ENCODE measurements at places on chromosomes 7 and 10.

- no peak for DNase-seq
Observed at GRCh38 chr7:16055263-16055976, 365.9 kb downstream of the CRPPA start.

DNA sequence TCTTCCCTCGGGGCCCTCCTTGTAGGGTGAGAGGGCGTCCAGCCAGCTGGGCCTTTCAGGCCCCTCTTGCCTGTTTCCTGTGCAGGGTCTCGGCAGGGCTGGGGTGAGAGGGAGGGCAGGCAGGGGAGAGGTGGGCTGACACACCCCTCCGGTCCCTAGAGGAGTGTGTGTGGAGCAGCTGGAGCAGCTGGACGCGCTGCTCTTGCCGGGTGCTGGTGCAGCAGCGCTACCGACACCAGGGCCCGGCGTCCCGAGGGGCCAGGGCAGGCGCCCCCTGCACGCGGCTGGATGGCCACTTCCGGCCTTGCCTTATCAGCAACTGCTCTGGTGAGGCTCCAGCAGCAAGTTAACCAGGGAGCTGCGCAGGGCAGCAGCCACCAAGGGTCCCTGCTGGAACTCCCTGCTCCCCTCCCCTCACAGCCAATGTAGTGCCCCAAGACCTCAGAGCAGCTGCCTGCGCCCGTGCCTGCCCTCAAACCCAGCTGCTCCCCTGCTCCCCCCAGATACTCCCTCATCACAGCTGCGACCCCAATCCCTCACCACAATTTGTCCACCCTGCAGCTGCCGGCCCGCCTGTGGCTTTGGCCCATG is 15.7 kb upstream of the ZNF862 start:
- DNase-seq, result no peak

- DNase-seq, result peak; percentile 12
Observed at GRCh38 chr7:82816272-82816671, 346.4 kb downstream of the PCLO start.

GRCh38 chr7:43768887-43769272 is 10.4 kb downstream of the BLVRA start:
- DNase-seq, result no peak

DNA sequence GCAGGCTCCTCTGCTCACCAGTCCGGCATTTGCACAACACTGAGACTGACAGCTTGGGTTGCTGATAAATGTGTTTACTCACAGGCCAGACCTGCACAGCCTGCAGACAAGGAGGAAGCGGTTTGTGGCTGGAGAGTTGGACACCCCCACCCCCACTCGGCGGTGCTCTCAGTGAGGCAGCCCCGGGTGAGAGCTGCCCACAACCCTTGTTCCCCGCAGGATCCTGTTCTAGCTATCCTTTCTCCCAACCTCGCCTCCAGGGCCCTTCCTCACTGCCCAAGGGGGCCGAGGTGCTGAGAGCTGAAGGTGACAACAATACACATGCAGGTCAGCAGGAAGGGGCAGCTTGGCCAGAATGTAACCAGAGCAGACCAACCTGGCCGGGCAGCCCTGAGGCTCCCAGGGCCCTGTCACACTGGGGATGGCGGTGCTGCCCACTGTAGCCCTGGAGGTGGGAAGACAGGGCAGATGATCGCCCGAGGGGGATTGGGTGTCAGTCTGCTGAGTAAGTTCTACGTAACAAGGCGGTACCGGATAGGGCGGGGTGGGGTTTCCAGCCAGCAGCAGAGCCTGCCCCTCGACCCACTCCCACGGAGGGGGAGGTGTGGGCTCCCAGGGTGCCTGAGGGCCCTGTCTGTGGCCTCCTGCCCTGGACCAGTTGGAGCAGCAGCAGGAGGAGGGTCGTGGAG is 2.1 kb upstream of the ADAM8 start:
- DNase-seq, result peak; percentile 4

GRCh38 chr7:7668706-7669105 is 28.2 kb downstream of the UMAD1 start:
- no peak for DNase-seq

- DNase-seq, result no peak
Observed at GRCh38 chr7:3034591-3035150, 9.0 kb downstream of the CARD11 start.

All from NCI-H69 (cell line).